ENCODE measurements at places on chromosomes 3 and 15.
A peak's percentile ranks its signal among the peaks of the same experiment; 100 is the strongest.

- no peak for DNase-seq
Observed at GRCh38 chr3:59655418-59656015, 605.7 kb upstream of the CFAP20DC start.

DNA sequence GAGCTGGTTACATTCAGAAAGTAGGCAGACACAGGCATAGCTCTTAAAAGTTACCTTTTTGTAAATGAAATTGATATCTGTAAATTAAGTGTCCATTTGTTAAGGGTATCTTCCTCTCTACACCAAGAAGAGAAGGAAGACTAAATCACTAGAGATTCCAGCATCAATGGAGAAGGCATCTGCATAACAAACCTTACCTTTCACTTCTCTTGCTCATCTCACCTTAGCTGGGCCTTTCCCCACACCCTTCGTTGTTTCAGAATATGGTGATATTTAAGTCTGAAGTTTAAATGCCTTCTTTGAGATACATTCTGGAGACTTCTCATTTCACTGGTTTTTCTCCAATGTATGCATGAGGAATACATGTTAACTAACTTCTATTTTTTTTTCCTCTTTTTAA is 54.5 kb upstream of the TGFBR2 start:
- no peak for DNase-seq

DNA sequence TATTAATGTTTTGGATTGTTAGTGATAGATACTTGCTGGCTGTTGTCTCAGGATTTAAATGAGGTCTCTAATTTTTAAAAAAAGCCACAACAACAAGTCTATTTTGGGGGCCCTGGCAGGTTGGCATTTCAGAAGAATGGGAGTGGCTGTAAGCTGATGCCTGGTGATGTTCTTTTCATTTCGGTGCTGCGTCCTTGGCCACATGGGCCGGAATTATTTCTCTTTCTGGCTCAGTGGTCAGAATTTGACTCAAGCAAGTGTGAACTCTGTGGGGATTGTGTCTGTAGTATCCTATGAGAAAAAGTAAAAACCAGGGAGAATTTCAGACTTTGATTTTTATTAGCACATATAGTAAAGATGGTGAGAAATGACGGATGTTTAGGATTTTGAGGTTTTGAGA is 203.0 kb downstream of the AKAP13 start:
- no peak for DNase-seq

DNA sequence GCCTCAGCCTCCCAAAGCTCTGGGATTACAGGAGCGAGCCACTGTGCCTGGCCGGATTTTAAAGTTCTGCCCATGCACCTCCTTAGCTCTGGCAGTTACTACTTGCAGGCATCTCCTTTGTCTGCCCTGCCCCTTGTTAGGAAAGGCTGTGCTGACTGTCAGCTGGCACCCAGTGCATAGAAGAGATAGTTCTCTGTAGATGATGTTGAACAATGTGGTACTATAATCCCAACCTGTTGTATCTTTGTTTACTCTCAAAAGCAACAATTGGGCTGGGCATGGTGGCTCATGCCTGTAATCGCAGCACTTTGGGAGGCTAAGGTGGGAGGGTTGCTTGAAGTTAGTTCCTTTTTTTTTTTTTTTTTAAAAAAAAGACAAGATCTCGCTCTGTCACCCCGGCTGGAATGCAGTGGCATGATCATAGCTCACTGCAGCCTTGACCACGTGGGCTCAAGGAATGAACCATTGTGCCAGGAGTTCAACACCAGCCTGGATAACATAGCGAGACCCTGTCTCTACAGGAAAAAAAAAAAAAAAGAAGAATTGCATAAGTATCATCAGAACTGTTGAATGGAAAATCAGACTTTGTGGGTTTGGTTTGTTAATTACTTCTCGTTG is 30.6 kb downstream of the FLNB start:
- no peak for DNase-seq

DNA sequence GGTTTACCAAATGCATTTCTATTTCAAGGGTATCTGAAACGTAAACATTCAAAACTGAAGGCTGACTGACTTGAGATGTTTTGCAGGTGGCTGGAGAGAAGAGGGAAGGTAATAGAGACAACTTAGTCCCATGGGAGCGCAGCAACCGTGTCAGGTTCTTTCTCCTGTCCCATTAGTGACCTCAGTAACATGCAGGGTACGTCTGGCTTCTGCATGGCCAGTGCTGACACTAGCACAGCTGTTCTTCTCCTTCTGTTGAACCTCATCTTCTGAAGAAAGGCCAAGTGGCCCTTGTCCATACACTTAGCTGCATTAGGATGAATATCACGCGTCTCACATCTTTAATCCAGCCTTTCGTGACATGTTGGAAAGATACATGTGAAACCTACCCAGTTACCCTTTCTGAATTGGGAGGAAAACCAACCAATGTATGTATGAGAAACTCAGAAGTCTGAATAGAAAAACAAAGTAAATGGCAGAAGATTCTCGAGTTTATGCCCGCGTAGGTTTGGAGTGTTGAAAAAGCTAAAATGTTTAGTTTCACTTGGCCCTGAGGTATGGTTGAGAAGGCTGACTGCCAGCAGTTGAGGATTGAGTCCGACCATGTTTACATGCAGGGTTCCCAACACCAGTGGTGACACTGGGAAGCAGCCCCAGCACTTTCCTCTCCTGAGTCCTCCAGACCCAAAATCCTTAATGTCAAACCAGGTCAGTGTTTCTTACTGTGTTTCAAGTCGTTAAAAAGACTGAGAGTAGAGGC is 10.3 kb downstream of the NCBP2 start:
- no peak for DNase-seq

DNA sequence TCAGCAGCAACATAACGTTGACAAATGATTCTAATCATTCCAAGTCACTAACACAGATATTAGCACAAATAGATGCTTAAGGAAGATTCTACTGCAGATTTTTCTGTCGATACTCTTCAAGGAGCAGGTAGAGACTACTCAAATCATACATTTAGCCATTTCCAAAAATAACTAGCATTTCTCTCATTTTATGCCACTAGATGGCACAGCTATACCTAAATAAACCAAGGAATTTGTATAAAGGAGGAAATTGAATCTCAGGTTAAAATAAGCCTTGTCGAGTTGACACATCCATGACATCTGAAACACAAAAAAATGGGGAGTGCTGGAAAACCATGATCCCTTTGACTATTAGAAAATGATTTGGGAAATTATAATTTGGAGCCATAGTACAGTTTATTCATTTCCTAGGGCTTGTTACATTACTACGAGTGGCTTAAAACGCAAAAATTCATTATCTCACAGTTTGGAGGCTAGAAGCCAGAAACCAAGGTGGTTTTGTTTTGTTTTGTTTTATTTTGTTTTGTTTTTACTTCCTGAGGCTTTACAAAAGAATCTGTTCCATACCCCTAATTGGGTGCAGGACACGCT is 59.5 kb upstream of the STRIT1 start:
- DNase-seq: peak; percentile 54
